RPMI8226 (cell line): ENCODE measurements at places on chromosomes 1 and 21.

GRCh38 chr1:101683561-101683960 lies 313.2 kb downstream of the OLFM3 start:
- DNase-seq = peak; percentile 3

GRCh38 chr1:145879775-145880174 lies 5.9 kb downstream of the ANKRD35 start:
- DNase-seq = peak; percentile 38

DNA sequence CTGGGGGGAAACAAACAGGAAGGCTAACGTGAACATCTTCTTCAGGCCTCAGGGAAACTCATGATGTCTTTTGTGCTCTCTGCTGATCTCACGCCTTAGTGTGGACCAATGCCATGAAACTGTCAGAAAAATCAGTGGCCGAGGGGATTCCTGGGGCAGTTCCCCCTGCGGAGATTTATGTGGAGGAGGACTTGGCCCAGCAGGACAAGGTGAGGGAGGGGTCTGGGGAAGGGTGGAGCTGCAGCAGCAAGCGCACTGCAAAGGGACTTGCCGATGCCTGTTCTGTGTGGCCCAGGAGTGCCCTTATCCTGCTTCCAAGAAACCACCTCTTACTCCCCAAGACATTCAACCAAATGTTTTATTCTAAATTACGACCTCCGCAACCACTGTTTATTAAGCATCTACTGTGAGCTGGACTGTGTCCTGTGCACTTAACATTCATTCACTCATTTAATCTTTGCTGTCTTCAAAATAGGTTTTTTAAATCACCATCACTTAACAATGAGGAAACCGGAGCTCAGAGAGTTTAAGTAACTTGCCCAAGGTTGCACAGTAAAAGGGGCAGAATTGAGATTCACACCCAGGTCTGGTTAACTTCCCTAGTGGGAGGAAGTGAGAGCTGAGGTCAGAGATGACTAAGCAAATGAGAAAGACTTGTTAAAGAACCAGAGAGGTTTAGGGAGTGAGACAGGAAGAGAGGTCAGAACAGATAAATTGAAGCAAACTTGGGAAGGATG lies 49.7 kb downstream of the FHAD1 start:
- DNase-seq = no peak

DNA sequence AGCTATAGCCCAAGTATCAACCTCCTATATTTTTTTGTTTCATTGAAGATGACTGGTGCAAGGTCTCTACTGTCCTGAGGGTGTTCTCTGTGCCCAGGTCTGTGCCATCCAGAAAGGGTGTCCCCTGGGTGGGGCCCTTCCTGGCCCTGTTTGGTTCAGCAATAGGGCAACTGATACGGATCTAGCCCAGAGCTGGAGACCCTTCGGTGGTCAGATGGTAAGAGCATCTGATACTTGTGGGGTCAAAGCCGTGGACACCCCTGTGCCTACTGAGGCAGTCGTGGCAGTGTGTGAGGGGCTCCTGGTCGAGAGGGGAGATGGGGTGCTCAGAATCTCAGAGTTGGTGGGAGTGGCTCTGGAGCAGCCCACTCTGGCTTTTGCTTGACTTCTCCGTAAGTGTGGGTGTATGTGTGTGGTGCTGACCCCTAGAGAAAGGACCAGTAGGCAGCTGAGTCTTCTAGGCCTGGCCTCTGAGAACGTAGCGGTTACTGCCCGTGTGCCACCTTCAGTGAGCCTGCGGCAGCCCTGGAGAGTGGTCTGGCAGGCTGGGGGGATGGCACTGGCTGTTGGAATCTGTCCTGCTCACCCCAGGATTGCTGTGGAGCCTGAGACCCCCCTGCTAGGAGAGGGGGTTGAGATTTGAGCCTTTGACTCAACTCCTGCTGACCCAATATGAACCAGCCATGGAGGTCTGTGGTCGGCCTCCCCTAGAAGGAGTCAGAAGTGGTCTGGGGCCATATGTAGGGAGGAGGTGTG lies 2.7 kb downstream of the AMPD2 start:
- DNase-seq = no peak

DNA sequence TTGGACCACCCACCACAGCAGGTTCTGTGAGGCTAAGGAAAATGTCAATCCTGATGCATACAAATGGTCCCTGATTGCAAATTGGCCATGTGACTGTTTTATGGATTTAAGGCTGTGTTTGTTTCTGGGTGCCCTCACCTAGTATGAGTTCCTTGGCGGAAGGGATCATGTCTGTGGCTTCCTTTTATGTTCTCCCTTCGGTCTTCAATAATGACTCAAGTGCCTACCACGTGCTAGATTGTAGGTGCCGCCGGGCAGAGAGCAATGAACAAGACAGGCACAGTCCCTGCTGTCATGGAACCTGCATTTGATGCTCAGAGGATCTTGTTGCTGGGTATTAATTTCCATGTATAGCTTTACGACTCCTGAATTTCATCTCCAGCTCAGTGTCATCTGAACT lies 9.8 kb upstream of the VWA5B1 start:
- DNase-seq = no peak

GRCh38 chr1:205802060-205802459 lies 10.9 kb downstream of the SLC41A1 start:
- DNase-seq = no peak

DNA sequence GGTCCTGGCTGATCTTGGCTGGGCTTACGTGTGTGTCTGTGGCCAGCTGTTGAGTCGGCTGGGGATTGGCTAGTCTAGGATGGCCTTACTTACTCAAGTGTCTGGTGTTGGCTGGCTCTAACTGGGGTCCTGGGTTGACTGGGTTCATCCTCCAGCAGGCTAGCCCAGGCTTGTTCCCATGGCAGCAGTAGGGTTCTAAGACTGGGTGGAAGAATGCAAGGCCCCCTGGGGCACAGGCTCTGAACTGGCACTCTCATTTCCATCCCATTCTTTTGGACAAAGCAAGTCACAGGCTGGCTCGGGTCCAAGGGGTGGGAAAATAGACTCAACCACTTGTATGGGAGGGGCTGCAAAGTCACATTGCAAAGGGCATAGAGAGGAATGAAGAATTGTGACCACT lies 7.9 kb upstream of the OPRD1 start:
- no peak for DNase-seq

DNA sequence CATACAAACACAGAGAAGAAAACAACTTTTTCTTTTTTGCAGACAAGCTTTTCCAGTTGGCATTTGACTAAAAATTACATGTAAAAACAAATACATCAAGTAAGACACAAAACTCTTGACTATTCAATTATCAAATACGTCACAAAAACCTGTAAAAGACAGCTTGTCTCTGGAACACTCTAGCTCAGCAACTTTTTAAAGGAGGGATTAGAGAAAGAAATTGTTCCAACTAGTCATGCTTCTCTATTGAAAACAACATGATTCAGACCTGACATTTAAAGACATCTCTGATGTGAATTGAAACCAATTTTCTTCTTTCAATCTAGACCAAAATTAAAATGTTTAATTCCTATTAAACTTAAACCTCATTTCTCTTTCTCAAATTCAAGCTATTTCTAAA lies 30.3 kb downstream of the SMYD3 start:
- DNase-seq = no peak

- DNase-seq = peak; percentile 53
Observed at GRCh38 chr1:9877962-9878361, 32.1 kb downstream of the CTNNBIP1 start.

DNA sequence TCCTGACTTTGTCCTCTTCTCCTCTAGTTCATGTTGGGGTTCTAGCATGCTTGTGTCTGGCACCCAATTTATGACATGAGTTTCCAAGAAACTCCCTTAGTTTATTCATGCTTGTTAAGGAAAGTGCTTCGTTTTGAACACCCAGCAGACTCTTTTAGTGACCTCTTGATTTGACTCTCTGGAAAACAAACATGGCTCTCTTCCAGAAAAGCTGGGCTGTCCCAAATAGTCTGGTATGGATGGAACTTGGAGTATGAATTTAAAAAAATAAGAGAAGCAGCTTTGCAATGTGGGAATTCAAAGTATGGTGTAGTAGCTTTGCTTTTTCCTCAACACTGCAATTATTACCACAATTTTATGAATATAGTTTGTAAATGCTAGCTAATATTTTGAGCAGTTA lies 143.4 kb upstream of the C8B start:
- DNase-seq = no peak
